Pulmonary artery endothelial cell (primary cell): ENCODE measurements at places on chromosomes 4 and X. TPM values are rescaled to one million over a fixed set of nuclear protein-coding genes. Genes with fewer than 3 reads are reported as not detected.
A peak's percentile ranks its signal among the peaks of the same experiment; 100 is the strongest.

GAGE12J gene
- total RNA-seq = not detected in 2 replicates

IQCM gene
- total RNA-seq = not detected in 2 replicates

PPP1R2C gene
- total RNA-seq = not detected in 2 replicates

SYP gene
- 0.13 and 0.14 TPM in 2 replicates for total RNA-seq

PIN4 gene
- total RNA-seq = 14.2 and 27.5 TPM in 2 replicates

RAB39B gene
- total RNA-seq = 0.07 TPM in 1 of 2 replicates, not detected in the other

PABPC5 gene
- total RNA-seq = 0.92 and 2.0 TPM in 2 replicates

GPM6B gene
- total RNA-seq = 1.1 and 2.2 TPM in 2 replicates

DNA sequence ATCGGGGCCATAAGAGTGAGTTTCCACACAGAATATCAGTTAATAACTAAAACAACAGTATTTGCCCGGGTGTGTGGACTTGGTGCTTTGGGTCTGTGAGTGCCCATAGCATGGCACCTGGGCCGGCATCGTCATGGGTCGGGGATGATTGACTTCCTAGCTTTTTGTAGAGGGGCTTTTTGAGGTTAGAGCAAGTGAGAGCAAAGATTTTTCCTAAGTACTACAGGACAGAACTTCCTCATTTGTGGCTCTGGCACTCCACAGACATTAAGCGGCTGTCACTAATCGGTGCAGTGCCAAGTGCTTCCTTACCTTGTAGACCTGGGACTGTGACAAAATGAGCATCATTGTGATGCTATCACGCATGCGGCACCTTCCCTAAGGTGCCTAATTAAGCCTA lies 81.0 kb downstream of the SHROOM2 start:
- no peak for DNase-seq

DNA sequence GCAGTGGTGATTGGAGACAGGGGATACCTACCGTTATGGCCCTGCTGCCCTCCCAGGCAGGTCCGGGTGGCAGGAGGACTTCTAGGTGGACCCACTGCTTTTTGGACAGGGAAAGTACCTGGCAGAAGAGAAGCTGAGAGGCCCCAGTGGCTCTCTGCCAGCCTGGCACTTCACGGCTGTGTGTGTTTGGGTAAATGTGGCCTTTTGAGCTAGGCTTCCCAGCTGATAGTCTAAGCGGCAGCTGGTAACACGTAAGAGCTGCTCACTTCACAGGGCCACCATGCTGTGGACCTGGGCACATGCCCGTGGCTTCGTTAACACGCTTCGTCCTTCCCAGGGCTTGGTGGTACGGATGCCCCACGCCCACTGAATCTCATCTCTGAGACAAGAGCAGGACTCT lies 92.0 kb upstream of the CLCN4 start:
- DNase-seq = no peak

DNA sequence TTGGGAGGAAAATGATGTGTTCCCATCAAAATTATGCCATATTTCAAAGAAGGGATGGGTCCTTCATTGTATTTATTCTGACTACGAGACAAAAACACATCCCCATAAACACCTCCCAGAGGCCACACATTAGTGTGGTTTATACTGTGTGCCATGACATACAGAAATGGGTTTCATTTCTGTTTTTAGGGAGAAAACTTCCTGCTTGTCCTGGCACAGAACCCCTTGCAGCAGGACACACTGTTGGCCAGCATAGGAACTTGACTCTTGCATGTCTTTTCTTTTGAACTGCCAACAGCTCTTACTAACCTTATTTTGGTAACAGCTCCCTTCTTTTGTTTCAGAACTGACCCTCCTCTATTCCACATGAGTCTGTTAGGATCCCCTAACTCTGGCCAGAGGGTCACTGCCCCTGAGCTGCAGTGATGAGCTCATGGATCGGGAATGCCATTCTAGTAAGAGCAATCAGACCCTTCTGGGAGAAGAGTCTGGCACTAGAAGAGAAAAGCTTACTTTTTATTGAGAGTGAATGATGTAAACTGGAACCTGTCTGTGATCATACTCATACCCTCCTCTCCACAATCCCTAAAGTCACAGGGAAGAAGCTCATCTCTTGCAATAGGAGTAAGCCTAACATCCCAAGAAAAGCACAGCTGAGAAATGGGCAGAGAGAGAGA lies 86.4 kb downstream of the SMIM20 start:
- no peak for DNase-seq

GRCh38 chrX:117996408-117996807 lies 120.2 kb downstream of the KLHL13 start:
- no peak for DNase-seq

DNA sequence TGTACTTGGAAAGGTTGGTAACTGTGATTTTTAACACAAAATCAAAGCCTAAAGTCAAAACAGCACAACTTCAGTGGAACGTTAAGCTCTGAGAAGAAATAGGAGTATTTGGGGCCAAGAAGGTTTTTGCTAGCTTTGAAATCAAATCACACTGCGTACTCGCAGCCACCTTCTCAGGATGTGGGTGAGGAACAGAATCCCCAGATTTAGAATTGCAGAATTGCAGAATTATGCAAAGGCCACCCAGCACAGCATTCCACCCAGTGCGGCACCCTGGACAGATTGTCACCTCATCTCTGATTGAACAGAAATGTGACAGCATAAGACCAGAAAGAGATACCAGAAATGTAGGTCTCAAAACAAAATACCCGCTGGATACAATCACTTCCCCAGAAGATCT lies 181.1 kb downstream of the DHX15 start:
- no peak for DNase-seq

DNA sequence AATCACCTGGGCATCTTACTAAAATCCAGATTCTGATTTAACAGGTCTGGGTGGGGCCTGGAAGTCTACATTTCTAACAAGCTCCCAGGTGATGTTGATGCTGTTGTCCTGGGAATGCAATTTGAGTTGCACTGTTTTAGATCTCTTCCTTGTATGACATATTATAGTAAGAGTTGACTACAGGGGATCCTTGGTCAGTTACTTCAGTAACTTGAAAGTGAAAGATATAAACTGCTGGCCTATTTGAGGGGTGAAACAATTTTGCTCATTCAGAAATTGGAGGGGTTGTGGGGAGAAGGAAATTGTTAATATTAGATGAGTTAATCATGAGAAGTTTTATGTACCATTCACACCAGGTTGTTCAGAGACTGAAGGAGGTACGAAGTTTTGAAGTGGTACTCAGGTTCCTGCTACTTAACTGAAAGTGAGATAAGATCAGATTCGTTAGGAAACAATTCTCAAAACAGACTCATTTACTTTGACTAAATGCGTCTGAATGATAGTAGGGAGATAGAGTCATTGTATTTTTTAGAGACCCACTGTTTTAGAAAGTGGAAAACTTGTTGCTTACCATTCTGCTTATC lies 12.5 kb downstream of the SH2D1A start:
- DNase-seq = no peak

GRCh38 chr4:100848841-100849240 lies 331.0 kb upstream of the EMCN start:
- no peak for DNase-seq

GRCh38 chr4:48296365-48296764 lies 26.7 kb upstream of the TEC start:
- DNase-seq = no peak

DNA sequence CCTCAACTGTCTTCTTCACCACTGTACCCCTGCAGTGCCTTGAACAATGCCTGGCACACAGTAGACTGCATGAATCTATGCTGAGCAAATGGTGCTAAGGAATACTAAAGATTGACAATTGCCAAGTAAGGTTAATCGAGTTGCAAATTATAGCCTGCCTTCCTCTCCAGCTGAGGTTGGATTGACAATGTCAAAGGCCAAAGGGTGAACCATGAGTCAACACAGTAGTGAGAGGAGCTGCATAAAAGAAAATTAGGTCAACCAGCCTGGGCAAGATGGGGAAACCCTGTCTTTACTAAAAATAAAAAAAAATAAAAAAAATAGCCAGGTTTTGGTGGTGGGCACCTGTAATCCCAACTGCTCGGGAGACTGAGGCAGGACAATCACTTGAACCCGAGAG lies 97.1 kb upstream of the BMPR1B start:
- DNase-seq = no peak

DNA sequence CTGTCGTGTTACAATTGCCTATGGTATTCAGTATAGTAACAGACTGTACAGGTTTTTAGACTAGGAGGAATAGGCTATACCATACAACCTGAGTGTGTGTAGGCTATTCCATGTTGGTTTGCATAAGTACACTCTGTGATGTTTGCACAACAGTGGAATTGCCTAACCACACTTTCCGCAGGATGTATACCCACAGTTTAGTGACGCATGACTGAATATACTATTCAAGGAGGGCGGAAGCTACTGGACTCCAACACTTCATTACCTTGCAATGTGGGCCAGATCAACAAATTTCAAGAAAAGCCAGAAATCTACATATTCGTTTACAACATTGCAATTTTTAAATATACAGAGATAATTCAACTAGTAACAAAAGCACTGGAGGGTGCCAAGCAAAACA lies 317.2 kb downstream of the PDGFC start:
- no peak for DNase-seq

DNA sequence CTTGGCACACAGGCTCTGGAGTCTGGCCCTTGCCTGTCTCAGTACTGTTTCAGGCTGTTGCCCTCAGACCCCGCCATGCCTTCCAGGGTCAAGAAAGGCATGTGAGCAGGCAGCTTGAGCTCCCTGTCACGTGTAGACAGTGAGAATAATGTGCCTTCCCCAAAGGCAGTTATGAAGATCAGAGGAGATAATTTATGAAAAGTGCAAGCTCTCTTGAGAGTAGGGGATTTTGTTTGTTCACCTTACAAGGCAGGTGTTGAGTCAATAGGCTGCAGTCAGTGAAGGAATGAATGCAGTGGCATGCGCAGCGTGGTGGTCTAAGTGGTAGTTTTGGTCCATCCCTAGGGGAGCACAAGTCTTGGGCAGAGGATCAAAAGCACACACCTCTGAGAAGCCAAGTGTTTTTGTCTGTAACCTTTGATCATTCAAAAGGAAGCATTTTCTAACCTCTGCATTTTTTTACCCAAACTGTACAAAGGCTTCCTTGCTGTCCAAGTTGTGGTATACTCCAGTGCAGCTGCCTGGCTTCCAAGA lies 14.4 kb downstream of the HADH start:
- no peak for DNase-seq

DNA sequence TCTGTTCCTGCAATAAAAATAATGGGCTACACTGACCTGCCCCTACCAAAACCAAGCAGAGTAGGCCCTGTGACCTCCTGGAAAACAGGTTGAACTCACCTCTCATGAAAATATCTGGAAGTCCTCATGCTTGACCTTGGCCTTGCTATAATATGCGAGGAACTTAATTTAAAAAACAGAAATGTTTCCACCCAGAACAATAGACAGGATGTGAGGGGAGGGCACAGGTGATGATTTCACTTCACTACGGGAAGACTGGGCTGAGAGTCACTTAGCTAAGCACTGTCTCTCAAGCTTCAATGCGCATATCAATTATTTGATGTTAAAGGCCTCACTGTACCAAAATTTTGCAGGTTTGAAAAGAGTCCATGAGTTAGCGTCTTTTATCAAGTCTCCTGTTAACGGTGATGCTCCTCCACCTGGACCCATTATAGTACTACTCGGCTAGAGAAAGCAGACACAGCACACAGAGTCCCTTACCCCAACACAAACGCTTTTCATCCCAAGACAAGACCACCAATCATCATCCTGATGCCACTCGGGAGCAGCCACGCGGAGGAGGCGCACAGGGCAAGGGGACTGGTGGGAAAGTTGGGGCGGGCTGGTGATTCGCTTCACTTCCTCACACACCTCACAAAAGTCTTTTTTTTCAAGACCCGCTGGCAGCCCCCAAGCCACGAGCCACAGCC lies 25.9 kb downstream of the ZNF721 start:
- DNase-seq = peak; percentile 8

GRCh38 chrX:115344885-115345614 lies 55.5 kb downstream of the LUZP4 start:
- peak; percentile 84 for DNase-seq

DNA sequence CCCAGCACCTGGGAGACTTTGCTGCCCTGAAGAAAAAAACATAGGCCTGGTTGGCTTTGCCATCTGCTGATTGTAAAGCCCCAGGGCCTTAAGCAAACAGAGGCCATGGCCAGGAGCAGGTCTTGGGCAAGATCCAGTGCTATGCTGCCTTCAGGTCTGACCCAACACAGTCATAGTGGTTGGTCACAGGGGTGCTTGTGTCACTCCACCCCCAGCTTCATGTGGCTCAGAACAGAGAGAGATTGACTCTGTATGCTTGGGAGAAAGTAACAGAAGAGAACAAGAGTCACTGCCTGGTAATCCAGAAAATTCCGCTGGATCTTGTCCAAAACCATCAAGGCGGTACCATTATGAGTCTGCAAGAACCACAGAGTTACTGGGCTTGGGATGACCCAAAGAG lies 24.4 kb upstream of the SMARCA5 start:
- no peak for DNase-seq

- no peak for DNase-seq
These were observed 80.6 kb upstream of the ENPP6 start for GRCh38 chr4:184298254-184298653.

GRCh38 chr4:155629183-155629825 lies 37.3 kb upstream of the GUCY1A1 start:
- DNase-seq = no peak

GRCh38 chrX:71162981-71163380 lies 18.3 kb downstream of the NLGN3 start:
- DNase-seq = no peak

DNA sequence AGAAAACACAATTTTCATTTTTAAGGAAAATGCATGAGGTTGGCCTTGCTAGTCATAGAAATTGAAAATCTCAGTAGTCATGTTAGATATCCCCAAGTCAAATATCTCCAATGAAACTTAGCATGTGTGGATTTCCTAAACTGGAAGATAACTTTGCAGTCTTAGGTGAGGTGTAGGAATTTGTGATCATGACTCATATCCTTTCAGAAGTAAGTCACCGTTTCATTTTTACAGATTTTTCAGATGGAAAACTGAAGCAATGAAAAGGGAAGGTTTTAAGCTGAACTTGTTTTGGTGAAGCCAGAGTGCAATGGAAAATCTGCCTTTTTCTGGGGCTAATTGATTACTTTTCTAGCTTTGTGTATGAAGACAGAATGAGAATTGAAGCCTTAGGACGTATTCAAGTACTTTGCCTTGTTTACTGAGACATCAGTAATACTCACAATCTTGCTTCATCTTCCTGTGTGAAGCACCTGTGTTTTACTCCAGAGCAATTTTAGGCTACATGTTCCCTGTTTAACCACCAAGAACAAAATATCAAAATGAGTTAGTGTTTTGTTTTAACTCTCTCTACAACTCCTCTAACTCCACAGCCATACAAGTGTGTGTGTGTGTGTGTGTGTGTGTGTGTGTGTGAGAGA lies 1662.8 kb upstream of the ADGRL3 start:
- DNase-seq = no peak

- no peak for DNase-seq
These were observed 180.8 kb downstream of the VEGFC start for GRCh38 chr4:176611951-176612350.
